Aorta (tissue), 5 donors: ENCODE measurements at places on chromosomes 3 and 15. TPM values are rescaled to one million over a fixed set of nuclear protein-coding genes. Genes with fewer than 3 reads are reported as not detected.

DNA sequence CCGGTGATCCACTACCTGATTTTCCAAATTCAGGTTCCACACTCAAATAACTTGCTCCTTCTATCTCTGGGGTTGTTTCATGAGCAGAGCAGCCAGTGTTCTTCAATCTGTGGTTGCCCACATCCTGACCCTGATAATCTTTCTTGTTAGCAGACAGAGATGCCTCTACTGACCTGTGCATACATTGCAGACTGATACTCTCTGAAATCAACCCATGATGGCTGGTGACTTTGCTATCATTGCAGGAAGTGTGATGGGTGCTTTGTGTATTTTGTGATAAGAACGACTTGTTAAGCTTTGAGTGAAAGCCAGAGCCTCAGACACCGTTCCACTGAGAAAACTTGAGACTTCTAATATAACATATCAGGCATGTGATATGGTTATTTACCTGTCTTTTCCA lies 39.9 kb downstream of the GATM start:
- H3K27me3 ChIP-seq: no peaks in the 10 kb centered on the region
- no peak overlapping the region for H3K27ac ChIP-seq
- H3K4me3 ChIP-seq: no peak overlapping the region
- DNase-seq: no peak
- no peaks in the 10 kb centered on the region for H3K4me1 ChIP-seq
- H3K36me3 ChIP-seq: no peaks in the 10 kb centered on the region

- H3K4me1 ChIP-seq: no peaks in the 10 kb centered on the region
- H3K36me3 ChIP-seq: no peaks in the 10 kb centered on the region
- H3K4me3 ChIP-seq: no peak overlapping the region
- no peaks in the 10 kb centered on the region for H3K27me3 ChIP-seq
- DNase-seq: no peak
These were observed 31.2 kb upstream of the RIOX2 start for GRCh38 chr3:98003306-98003969.

DNA sequence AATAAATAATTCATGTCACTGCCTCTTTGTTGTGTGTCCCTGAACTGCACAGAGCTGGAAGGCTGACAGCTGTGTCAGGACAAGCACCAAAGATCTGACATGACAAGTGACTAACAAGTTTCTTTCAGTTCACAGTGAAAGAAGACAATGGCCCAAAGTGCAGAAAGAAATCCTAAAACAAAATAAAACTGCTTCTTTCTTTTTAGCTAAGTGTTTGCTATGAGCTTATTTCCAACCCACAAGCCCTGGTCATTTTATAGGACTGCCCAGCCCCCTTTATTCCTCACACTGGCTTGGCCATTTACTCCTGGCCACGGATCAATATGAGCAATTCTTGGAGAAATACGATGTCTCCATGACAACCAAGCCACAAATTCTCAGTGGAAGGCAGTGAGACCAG lies 238.5 kb downstream of the WDR72 start:
- H3K4me3 ChIP-seq: no peak overlapping the region
- DNase-seq: no peak
- no peak overlapping the region for H3K27ac ChIP-seq
- no peaks in the 10 kb centered on the region for H3K27me3 ChIP-seq

GRCh38 chr3:142022381-142022780 lies 127.0 kb downstream of the TFDP2 start:
- H3K36me3 ChIP-seq: no peaks in the 10 kb centered on the region
- H3K4me1 ChIP-seq: no peaks in the 10 kb centered on the region
- H3K27ac ChIP-seq: no peak overlapping the region
- DNase-seq: no peak
- no peak overlapping the region for H3K4me3 ChIP-seq

DNA sequence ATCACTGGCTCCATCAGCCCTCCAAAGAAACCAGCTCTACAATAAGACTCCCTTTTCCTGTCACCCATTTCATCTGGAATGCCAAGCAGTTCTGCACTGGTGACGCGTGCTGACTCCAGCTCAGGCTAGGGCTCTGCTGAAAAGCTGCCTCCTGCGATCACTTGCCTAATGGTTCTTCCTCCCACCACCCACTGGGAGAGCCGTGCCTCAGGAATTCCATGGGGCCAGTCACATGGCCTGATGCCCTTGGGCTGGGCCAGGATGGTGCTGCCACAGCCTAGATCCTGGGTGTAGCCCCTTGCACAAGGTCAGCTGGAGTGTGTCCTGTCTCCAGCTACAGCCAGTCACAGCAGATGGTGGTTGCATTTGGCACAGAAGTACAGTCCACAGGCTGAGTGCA lies 98.9 kb downstream of the DNAJB8 start:
- H3K27me3 ChIP-seq: no peaks in the 10 kb centered on the region
- H3K36me3 ChIP-seq: no peaks in the 10 kb centered on the region
- no peak overlapping the region for H3K27ac ChIP-seq
- H3K4me1 ChIP-seq: no peaks in the 10 kb centered on the region
- no peak overlapping the region for H3K4me3 ChIP-seq
- DNase-seq: peak; percentile 56

DNA sequence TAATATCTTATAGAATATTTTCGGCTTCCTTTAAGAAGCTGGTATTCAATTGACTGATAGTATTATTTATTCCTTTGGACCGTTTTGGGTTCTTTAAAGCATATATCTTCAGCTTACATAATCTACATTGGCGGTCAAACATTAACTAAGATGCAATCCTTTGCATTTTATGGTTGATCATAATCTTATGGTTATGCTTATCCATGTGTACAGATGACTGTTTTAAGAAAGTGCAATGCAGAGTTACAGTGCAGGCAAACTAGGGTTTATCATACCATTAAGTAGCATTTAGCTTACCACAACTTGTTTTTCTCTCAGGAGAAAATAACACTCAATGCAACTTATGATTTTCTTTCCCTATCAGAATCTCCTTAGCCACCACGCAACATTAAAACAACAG lies 41.4 kb upstream of the POU1F1 start:
- no peak for DNase-seq
- no peak overlapping the region for H3K4me3 ChIP-seq
- H3K4me1 ChIP-seq: no peaks in the 10 kb centered on the region
- H3K27ac ChIP-seq: no peak overlapping the region

GRCh38 chr3:119148493-119149180 lies 2.7 kb downstream of the TEX55 start:
- H3K4me1 ChIP-seq: no peaks in the 10 kb centered on the region
- no peak for DNase-seq
- no peaks in the 10 kb centered on the region for H3K36me3 ChIP-seq
- H3K27me3 ChIP-seq: no peaks in the 10 kb centered on the region
- no peak overlapping the region for H3K27ac ChIP-seq

- no peak for DNase-seq
- no peaks in the 10 kb centered on the region for H3K4me1 ChIP-seq
- H3K4me3 ChIP-seq: no peak overlapping the region
- H3K27me3 ChIP-seq: no peaks in the 10 kb centered on the region
- no peak overlapping the region for H3K27ac ChIP-seq
These were observed 152.5 kb upstream of the NPHP3 start for GRCh38 chr3:132874701-132875100.

GRCh38 chr3:69554576-69554975 lies 168.7 kb upstream of the FRMD4B start:
- H3K4me3 ChIP-seq: no peak overlapping the region
- no peak overlapping the region for H3K27ac ChIP-seq
- H3K36me3 ChIP-seq: no peaks in the 10 kb centered on the region
- no peaks in the 10 kb centered on the region for H3K4me1 ChIP-seq
- peaks cover 2% of the 10 kb centered on the region for H3K27me3 ChIP-seq
- DNase-seq: no peak

DNA sequence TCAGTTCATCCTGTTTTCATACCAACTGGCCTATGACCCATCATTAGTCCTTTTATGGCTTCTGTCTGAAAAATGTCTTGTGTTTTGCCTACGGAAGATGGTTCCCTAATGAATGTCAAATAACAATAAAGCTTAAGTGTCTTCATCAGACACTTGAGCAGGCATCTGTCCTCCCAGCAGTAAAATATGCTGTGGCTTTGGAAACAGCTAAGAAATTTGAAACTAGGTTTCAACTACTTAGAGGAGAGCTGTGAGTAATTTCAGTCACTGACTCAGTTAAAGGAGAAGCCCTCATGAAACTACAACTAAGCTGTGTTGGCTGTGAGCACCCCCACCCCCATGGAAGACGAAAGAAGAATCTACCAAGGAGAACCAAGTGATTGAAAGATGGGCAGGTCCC lies 409.4 kb upstream of the PPP2R3A start:
- no peaks in the 10 kb centered on the region for H3K4me1 ChIP-seq
- no peak overlapping the region for H3K27ac ChIP-seq
- no peaks in the 10 kb centered on the region for H3K27me3 ChIP-seq
- no peak for DNase-seq
- H3K4me3 ChIP-seq: no peak overlapping the region

GRCh38 chr15:88255484-88256278 lies 858 bp downstream of the NTRK3 start:
- H3K27ac ChIP-seq: peak overlapping the region; percentile 63
- H3K4me3 ChIP-seq: peak overlapping the region; percentile 80
- H3K27me3 ChIP-seq: no peaks in the 10 kb centered on the region

- no peaks in the 10 kb centered on the region for H3K27me3 ChIP-seq
- H3K4me3 ChIP-seq: no peak overlapping the region
- no peak overlapping the region for H3K27ac ChIP-seq
- H3K36me3 ChIP-seq: no peaks in the 10 kb centered on the region
- DNase-seq: no peak
- no peaks in the 10 kb centered on the region for H3K4me1 ChIP-seq
These were observed 270.3 kb upstream of the RORA start for GRCh38 chr15:61499376-61499775.

DNA sequence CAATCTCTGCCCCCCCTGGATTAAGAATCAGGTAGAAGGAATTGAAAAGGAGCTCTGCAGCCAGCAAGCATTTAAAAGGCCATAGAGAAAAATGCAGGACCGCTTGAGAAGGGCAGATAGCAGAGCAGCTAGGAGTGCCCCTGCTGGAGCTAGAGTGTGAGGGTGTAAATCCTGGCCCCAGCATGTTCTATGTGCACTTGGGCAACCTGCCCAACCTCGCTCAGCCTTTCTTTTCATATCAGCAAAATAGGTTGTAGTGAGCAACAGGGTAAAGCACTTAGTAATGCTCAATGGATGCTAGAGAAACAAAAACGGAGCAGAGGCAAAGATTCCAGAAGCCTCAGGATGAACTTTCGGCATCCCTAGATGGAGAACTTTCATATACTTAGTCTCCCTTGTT lies 25.0 kb upstream of the THBS1 start:
- no peak for DNase-seq
- no peaks in the 10 kb centered on the region for H3K36me3 ChIP-seq
- H3K27me3 ChIP-seq: no peaks in the 10 kb centered on the region

- DNase-seq: no peak
- H3K4me1 ChIP-seq: peaks cover 3% of the 10 kb centered on the region
- no peak overlapping the region for H3K27ac ChIP-seq
- H3K36me3 ChIP-seq: no peaks in the 10 kb centered on the region
These were observed 24.8 kb downstream of the MASP1 start for GRCh38 chr3:187266691-187267090.

- no peaks in the 10 kb centered on the region for H3K4me1 ChIP-seq
- no peak overlapping the region for H3K4me3 ChIP-seq
- no peaks in the 10 kb centered on the region for H3K36me3 ChIP-seq
- no peaks in the 10 kb centered on the region for H3K27me3 ChIP-seq
- H3K27ac ChIP-seq: no peak overlapping the region
These were observed 144.7 kb upstream of the PEX5L start for GRCh38 chr3:180181387-180181786.

GRCh38 chr15:60761505-60761845 lies 282.5 kb upstream of the ICE2 start:
- no peak overlapping the region for H3K27ac ChIP-seq
- H3K27me3 ChIP-seq: no peaks in the 10 kb centered on the region
- peaks cover 15% of the 10 kb centered on the region for H3K4me1 ChIP-seq
- H3K36me3 ChIP-seq: no peaks in the 10 kb centered on the region

GRCh38 chr3:143001034-143001368 lies 369 bp upstream of the U2SURP start:
- H3K27ac ChIP-seq: peak overlapping the region; percentile 65
- H3K27me3 ChIP-seq: no peaks in the 10 kb centered on the region
- no peak for DNase-seq
- H3K36me3 ChIP-seq: no peaks in the 10 kb centered on the region
- H3K4me1 ChIP-seq: no peaks in the 10 kb centered on the region
- peak overlapping the region; percentile 31 for H3K4me3 ChIP-seq

- DNase-seq: no peak
- H3K4me1 ChIP-seq: peaks cover 3% of the 10 kb centered on the region
- H3K27ac ChIP-seq: peak overlapping the region; percentile 88
- H3K36me3 ChIP-seq: no peaks in the 10 kb centered on the region
- H3K4me3 ChIP-seq: peak overlapping the region; percentile 88
These were observed 520.4 kb downstream of the FOXP1 start for GRCh38 chr3:71062952-71063772.

- H3K4me1 ChIP-seq: no peaks in the 10 kb centered on the region
- H3K27ac ChIP-seq: no peak overlapping the region
- H3K27me3 ChIP-seq: no peaks in the 10 kb centered on the region
- no peak overlapping the region for H3K4me3 ChIP-seq
- no peak for DNase-seq
- peaks cover 3% of the 10 kb centered on the region for H3K36me3 ChIP-seq
These were observed 10.2 kb downstream of the MRPS22 start for GRCh38 chr3:139353920-139354556.

GRCh38 chr15:89768071-89768500 lies 8.0 kb upstream of the MESP2 start:
- H3K27ac ChIP-seq: no peak overlapping the region
- H3K36me3 ChIP-seq: no peaks in the 10 kb centered on the region
- peak; percentile 62 for DNase-seq
- no peaks in the 10 kb centered on the region for H3K27me3 ChIP-seq
- no peaks in the 10 kb centered on the region for H3K4me1 ChIP-seq

- H3K4me3 ChIP-seq: no peak overlapping the region
- H3K4me1 ChIP-seq: no peaks in the 10 kb centered on the region
- no peaks in the 10 kb centered on the region for H3K36me3 ChIP-seq
These were observed 613.6 kb upstream of the CBLB start for GRCh38 chr3:106482451-106482850.

DNA sequence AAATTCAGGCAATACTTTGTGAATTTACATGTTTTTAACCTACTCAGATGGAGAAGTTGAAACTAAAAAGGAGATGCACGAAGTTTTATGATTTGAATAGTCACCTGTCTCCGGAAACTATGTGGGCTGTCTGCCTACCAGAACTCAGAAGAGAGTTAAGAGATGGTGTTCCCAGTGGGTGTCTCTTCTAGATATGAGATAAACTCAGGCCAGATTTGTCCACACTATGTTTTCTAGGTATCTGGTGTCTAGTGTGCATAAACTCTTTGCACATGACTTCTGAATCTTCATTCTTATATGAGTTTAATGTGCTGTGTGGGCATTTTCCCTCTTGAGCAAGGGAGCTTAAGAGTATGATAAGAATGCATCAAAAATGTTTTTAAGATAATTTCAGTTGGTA lies 222.8 kb downstream of the FOXP1 start:
- peaks cover 3% of the 10 kb centered on the region for H3K36me3 ChIP-seq
- H3K4me3 ChIP-seq: no peak overlapping the region
- H3K4me1 ChIP-seq: no peaks in the 10 kb centered on the region
- H3K27ac ChIP-seq: no peak overlapping the region
- no peaks in the 10 kb centered on the region for H3K27me3 ChIP-seq

- no peak overlapping the region for H3K4me3 ChIP-seq
- H3K27ac ChIP-seq: no peak overlapping the region
- H3K4me1 ChIP-seq: no peaks in the 10 kb centered on the region
- DNase-seq: no peak
- H3K27me3 ChIP-seq: no peaks in the 10 kb centered on the region
- H3K36me3 ChIP-seq: no peaks in the 10 kb centered on the region
These were observed 84.1 kb downstream of the ST6GAL1 start for GRCh38 chr3:187014417-187014864.

Gene MUSTN1
- 86.6 TPM for total RNA-seq

Gene ATP13A4
- 0.10 TPM for total RNA-seq

Gene SKOR1
- 1.2 TPM for total RNA-seq

Gene ONECUT1
- not detected for total RNA-seq

Gene FRMD4B
- 23.5 TPM for total RNA-seq

Gene PLA2G4E
- not detected for total RNA-seq

Gene CKMT1B
- total RNA-seq: not detected

Gene PRICKLE2
- total RNA-seq: 22.0 TPM

Gene SLC2A2
- total RNA-seq: not detected

Gene DGKG
- total RNA-seq: 12.8 TPM

Gene SPCS1
- total RNA-seq: 67.5 TPM

Gene POLR2H
- total RNA-seq: 59.3 TPM
